NCI-H2029 (cell line): ENCODE measurements at places on chromosomes 2 and 18.

DNA sequence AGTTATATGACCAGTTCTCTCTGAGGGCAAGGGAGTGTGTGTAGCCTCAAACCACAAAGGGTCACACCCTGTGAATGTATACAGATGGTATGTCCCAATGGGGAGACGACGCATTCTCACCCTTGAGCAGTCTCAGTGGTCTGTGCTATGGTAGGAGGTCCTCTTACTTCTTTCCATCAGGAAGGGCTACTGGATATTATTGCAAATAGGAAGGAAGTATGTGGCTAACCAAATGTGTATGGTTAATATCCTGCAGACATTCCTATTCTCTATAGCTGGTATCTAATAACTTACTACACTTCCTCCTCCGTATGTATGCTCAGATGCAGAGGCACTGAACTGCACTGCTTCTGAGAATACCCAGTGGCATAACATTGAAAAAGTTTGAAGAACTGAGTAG is 306.7 kb upstream of the CCDC68 start:
- no peak for DNase-seq

DNA sequence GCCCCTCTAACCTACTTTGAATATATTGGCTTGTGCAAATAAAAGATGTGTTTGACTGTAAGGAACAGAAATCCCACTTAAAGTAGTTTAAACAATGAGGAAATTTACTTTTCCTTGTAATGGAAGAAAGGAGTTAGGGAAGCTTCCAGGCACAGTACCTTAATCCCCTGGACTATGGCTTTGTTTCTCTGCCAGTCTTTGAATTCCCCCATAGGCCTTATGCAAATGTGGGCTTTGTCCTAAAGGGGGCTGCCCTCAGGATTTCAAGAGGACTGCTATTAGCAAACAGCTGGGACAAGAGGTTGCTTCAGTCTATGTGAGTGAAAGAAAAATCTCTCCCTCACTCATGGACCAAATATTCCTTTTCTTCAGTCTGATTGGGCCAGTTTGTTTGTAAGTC is 255.1 kb upstream of the THSD7B start:
- no peak for DNase-seq

GRCh38 chr2:104279646-104280045 is 574.3 kb upstream of the POU3F3 start:
- DNase-seq = no peak

GRCh38 chr2:236661061-236661761 is 91.6 kb downstream of the ACKR3 start:
- DNase-seq = no peak

GRCh38 chr2:74817304-74817675 is 16.6 kb upstream of the HK2 start:
- DNase-seq = no peak

DNA sequence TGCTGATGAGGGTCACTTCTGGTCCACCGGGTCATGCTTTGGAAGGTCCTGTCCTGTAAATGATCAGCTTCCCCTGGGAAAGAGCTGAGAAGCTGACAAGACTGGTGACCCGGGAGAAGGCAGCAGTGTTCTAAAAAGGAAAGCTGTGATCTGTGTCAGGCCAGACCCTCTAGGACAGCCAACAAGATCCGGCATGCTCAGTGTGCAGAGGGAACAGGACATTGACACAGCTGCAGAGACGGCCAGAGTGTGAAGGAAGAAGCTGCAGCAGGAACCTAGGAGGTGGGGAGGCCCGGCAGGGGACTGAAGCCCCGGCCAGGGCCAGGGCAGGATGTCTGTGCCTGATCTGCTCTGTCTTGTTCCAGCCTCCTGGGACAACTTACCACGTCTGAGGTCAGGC is 372.7 kb upstream of the ID2 start:
- DNase-seq = no peak

GRCh38 chr2:222448748-222449181 is 24.4 kb downstream of the SGPP2 start:
- no peak for DNase-seq

DNA sequence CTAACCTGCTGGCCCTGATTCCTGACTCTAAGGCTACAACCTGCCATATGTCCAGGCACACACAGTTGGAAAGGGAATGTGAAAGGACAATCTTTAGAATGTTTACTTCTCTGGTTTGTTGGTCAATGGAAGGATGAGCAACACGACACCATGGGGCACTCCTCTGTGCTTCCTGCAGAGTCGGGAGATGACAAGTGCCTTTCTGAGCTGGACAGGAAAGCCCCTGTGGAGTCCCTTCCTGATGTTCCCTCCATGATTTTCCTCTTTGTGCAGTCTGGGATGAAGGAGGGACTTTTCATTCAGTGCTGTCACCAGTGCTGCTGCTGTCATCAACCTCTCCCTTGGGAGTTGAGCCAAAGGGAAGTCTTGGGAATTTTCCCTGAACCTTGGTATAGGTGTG is 22.6 kb upstream of the SERPINB7 start:
- no peak for DNase-seq

DNA sequence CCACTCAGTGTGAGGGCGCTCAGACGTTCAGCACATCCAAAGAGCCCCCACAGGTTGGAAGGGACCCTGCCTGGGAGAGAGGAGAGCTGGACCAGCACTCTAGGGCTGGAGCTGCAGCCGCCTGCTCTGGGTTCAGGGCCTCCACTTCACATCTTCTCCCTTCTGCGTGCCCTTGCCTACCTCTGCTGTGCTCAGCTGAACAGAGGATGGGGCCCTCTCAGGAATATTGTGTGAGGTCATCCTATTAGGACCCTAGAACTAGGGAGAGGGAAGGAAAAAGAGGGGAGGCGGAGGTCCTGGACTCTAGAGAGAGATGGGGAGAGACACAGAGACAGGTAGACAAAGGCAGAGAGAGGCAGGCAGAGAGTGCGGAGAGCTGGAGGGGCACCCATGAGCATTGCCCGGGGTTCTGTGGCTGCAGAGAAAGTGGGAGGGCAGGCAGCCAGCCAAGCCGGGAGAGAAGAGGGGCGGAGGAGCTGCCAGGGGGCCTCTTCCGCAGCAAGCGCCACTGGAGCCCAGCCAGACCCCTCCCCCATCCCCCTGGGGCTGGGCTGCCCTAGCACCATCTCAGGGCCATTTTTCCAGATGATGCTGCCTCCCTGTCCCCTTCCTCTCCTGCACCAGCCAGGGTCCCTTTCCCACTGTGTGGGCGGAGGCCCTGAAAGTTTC is 8.3 kb upstream of the TNS1 start:
- no peak for DNase-seq

GRCh38 chr18:11112286-11112685 is 37.1 kb downstream of the PIEZO2 start:
- DNase-seq = no peak

- no peak for DNase-seq
Measured at GRCh38 chr2:40820319-40820718, 368.4 kb upstream of the SLC8A1 start.

DNA sequence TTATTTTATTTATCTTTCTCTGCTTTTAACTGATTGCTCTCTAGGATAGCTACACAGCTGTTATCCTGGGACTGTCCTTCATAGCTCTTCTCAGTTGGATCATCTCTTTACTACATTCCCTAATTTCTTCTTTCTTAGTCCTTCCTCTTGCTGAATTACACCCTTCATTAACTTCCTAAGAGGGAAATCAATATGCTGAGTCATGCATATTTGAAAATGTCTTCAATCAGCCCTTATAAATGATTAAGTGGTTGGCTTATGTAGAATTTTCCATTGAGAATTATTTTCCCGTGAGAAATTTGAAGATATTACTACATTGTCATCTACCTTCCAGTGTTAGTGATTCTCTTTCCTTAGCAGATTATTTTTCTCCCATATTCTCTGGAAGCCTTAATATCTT is 214.2 kb downstream of the SOCS6 start:
- no peak for DNase-seq

GRCh38 chr2:222320436-222321395 is 21.9 kb upstream of the PAX3 start:
- DNase-seq = no peak

- no peak for DNase-seq
Measured at GRCh38 chr2:40155728-40156127, 296.2 kb downstream of the SLC8A1 start.

- no peak for DNase-seq
Measured at GRCh38 chr18:56569416-56569815, 69.0 kb downstream of the TXNL1 start.

DNA sequence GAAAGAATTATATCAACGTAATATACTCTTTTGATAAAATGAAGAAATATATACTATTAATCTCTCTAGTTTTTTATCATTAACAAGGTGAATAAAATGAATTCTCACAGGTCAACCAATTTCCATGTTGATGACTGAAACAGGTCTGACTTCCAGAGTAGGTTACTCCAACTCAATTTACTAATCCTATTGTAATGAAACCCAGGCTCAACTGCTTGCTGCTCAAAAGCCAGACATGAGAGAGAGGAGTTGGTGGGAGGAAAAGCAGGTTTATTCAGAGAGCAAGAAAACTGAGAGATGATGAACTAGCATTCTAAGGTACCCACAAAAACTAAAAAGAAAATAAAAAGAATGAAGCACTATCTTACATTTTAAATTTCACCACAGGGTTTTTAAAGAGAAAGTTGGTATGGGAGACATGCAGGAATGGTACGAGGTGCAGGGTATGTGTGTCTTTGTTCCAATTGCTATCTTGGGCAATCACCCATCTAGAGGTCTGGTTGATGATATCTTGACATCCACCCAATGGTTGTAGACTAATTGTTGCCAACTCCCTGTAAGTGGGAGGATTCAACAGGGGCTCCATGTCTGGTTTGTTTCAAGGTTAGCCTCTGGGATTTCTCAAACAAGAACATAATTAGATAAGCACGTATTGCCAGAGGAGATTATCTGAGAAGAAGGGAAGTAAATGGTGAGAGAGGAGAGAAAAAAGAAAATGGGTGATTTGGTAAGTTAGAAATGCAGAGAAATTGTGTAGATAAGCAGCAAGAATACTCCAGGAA is 471.4 kb upstream of the REG3G start:
- no peak for DNase-seq

GRCh38 chr2:118443596-118443995 is 355.3 kb downstream of the INSIG2 start:
- DNase-seq = no peak

DNA sequence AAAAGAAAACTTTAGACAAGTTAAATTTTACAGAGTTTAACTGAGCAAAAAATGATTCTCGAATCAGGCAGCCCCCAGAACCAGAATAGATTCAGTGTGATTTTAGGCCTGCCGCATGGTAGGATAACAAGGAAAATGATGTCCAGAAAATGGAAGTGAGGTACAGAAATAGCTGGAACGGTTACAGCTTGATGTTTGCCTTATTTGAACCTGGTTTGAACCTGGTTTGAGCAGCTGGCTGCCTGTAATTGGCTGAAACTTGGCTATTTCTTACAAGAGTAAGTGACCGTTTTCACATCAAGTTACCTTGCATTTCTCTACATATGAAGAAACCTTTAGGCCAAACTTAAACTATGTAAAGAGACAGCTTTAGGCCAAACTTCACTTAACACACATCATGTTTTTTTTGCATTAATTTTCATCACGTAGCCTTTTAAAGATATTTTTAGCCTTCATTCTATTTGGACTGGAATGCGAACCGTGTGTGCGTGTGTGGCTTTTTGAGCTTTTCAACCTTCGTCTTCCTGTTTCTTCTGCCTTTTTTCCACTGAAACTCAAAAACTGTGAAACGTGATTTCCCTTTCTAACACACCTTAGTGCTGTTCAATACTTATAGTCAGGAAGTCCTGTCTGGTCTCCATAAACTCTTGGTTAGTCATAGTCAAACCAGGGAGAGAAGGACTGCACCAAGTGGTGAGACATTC is 4.5 kb upstream of the POLE4 start:
- no peak for DNase-seq

DNA sequence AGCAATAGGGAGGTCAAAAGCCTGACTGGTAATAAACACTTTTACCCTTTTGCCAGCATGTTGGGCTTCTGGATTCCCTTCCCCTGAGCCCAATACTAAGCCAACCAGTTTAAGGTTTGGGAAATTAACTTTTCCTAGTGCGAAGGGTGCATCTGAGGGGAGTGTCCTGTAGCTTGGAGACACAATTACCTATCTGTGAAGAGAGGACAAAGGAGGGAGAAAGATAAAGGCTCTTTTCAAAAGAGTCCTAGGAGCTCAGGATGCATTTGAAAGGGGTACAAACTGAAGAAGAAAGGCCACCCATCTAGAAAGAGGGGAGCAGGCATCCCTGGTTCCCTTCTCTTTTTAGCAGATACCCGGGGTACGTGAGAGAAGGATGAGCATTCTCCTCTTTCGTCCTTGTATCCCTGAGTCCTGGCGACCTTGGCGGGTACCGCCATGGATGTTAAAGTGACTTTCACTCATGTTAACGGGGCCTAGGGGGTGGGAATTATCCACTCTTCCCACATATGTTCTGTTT is 25.1 kb downstream of the C18orf54 start:
- DNase-seq = no peak

- no peak for DNase-seq
Measured at GRCh38 chr2:6309415-6310255, 556.1 kb downstream of the CMPK2 start.

DNA sequence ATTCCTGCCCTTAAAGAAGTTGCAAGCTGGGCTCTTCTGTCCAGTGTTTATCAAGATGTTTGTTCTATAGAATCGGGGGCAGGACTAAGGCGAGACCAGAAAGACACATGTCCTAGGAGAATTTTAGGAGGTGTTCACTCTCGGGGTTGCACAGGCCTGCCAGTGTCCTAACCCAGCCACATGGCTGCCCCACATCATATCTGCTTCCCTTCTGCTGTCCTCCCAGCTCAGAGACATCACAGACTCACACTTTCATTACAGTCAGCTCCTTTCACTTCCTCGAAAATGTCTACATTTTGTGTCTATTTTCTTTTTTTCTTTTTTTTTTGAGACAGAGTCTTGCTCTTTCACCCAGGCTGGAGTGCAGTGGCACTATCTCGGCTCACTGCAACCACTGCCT is 10.7 kb upstream of the MRO start:
- no peak for DNase-seq

GRCh38 chr2:88071365-88071764 is 3.7 kb downstream of the SMYD1 start:
- DNase-seq = no peak

- DNase-seq = no peak
Measured at GRCh38 chr2:71734620-71735019, 281.3 kb downstream of the DYSF start.

DNA sequence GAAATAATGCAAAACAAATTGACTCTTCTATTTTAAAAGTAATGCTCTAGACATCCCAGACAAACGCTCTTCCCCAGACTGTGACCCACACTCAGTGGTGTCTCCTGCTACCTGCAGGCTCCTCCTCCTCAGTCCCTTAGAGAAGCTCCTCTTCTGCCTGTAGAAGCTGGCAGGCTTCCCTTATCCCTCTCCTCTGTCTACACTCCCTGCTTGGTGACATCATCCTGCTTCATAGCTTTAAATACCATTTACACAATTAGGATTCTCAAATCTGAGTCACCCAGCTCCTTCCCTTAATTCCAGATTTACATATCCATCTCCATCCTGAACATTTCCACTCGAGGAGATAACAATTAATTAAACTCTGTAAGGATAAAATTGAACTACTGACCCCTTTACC is 167.9 kb downstream of the FBXO15 start:
- peak; percentile 6 for DNase-seq
